ENCODE measurements at places on chromosomes 2 and 18.
A peak's percentile ranks its signal among the peaks of the same experiment; 100 is the strongest.

DNA sequence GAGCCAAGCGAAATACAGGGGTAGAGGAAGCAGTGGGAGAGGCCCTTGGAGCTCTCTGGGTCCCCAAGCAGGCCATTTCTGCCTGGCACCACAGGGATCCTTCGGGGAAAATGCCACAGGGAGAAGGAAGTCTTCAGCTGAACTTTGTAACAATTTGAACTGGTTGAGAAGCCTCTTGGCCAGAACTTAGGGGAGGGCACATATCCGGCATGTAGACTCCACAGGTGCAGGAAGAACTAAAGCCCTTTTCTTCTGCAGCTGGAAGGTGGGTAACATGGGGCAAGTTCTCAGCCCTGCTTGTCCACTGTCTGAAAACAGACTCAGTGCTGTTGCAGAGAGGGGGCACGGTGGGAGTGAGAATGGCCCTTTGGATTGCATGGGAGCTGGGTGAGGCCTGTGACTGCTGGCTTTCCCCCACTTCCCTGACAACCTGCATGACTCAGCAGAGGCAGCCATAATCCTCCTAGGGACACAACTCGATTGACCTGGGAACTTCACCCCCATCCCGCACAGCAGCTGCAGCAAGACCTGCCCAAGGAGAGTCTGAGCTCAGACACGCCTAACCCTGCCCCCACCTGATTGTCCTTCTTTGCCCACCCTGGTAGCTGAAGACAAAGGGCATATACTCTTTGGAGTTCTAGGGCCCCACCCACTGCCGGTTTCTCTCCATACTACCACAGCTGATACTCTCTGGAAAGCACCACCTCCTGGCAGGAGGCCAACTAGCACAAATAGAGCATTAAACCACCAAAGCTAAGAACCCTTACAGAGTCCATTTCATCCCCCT is 101.6 kb upstream of the FAM136A start:
- DNase-seq, result peak; percentile 52

- no peak for DNase-seq
Observed at GRCh38 chr2:55876429-55877086, 47.0 kb downstream of the EFEMP1 start.

DNA sequence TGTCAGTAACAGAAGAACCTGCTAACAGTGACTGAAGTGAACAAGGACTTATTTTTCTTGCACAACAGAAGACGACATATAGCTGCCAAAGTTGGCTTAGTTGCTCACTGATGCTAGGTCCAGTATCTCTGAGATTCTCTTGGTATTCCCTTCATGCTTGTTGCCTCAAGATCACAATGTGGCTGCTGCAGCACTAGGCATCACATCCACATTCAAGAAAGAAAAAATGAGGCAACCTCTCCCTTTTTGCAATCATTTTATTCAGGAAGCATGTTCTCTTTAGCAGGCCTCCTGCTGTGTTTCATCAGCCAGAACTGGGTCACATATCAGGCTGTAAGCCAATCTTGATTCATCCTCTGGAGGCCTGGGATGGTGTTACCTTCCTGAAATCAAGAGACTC is 11.7 kb upstream of the MAPK4 start:
- DNase-seq, result no peak

GRCh38 chr18:32867330-32867729 is 94.5 kb upstream of the KLHL14 start:
- DNase-seq, result no peak

DNA sequence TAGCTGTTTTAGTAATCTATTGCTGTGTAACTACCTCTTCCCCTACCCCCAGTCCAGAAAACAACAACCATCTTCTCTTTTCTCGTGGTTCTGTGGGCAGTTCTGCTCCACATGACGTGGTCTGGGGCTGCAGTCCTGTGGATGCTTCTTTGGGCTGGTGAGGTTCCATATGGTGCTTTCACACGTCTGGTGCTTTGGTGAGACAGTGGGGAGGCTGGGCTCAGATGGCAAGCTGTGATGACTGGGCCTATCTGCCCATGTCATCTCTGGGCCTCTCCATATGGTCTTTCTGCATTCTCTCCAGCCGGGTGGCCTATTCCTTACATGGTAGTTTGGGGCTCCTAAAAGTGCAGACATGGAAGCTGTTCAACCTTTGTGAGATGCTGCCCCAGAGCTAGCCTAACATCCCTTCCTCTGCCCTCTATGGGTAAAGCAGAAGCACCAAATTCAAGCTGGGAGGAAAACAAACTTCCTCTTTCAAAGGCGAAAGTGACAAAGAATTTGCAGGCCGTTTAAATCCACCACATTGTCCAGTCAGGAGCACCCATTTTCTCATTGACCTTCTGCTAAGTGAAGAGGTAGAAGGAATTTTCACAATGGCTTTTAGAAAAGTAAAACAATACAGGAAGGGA is 68.3 kb upstream of the IL1R1 start:
- DNase-seq, result no peak

- DNase-seq, result no peak
Observed at GRCh38 chr18:9808295-9809241, 77.2 kb upstream of the TXNDC2 start.

- DNase-seq, result no peak
Observed at GRCh38 chr2:68594041-68594440, 49.3 kb upstream of the PROKR1 start.

DNA sequence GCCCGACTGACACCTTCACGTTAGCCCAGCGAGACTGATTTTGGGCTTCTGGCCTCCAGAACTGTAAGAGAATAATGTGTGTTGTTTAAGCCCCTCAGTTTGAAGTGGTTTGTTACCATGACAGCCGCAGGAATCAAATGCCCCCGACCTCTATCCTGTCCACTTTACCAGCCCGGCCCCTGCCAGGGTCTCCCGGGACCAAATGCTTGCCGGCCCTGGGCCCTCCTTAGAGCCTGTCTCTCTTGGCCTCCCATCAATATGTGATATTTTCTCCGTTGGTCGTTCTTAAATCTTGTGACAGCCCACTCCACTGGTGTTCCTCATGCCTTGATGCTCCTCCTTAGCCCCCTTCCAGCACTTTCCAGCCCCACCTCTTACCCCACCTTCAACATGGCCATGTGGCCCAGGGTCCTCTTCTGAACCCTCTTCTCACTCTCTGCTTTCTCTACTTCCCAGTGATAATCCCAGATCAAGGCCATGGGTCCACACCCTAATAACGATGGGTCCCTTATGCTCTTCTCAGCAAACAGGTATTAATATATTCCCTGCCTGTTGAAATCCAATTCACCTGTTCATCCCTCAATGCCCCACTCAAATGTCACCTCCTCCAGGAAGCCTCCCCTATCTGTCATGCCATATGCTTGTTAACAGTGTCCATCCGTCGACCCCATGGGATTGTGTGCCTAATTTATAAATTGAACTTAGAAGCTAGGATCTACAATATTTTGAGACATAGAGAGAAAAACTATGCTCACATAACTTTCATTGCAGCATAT is 192.8 kb downstream of the ZFP36L2 start:
- no peak for DNase-seq

DNA sequence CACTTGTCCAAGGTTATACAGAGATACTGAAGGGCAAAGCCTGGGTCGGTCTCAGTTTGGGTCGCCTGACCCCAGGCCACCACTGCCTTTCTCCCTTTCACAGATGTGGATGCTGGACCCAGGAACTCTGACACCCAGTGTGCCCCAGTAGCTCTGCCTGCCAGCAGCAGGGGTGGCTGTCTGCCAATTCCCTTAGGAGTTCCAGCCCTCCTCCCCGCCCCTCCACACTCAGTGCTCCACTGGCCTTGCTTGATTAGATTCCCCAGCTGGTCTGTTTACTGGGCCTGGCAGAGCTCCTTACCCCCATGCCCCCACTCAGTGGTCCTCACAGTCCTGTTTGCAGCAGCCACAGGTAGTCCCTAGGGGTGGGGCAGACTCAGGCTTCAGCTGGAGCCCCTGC is 75.5 kb downstream of the NPAS2 start:
- peak; percentile 1 for DNase-seq

GRCh38 chr18:56545464-56545863 is 92.9 kb downstream of the TXNL1 start:
- DNase-seq, result no peak

DNA sequence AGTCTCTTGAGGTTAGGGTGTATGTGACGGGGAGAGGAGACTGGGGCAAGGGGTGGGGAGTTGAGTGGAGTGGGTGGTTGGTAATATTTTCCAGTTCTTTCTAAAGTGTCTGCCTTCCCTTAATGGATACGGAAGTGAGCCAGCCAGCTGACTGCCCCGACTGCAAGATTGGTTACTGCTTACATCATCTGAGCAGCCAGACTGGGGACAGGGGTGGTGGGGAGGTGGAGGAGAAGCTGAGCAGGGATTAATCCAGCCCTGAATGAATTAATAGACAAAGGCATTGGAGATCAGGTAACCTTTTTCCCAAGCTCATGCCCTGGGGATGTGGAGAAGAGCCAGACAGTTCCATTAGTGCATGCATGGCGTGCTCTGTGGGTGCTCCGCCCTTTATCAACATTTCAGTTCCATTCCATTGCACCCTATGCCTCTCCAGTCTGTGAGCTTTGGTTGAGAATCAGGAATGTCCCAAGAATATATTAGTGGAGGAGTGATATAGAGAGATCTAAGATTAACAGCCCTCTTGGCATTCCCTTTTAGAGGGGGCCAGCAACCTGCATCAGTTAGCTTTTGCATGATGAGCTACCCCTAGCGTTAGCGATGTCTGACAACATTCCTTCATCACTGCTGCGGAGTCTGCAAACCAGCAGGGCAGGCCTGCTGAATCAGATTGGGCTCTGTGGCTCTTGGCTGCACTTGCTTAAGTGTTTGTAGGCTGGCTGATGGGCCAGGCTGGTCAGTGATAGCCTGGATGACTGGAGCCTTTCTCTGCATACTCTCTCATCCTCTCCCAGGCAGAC is 67.4 kb downstream of the TNP1 start:
- peak; percentile 13 for DNase-seq

DNA sequence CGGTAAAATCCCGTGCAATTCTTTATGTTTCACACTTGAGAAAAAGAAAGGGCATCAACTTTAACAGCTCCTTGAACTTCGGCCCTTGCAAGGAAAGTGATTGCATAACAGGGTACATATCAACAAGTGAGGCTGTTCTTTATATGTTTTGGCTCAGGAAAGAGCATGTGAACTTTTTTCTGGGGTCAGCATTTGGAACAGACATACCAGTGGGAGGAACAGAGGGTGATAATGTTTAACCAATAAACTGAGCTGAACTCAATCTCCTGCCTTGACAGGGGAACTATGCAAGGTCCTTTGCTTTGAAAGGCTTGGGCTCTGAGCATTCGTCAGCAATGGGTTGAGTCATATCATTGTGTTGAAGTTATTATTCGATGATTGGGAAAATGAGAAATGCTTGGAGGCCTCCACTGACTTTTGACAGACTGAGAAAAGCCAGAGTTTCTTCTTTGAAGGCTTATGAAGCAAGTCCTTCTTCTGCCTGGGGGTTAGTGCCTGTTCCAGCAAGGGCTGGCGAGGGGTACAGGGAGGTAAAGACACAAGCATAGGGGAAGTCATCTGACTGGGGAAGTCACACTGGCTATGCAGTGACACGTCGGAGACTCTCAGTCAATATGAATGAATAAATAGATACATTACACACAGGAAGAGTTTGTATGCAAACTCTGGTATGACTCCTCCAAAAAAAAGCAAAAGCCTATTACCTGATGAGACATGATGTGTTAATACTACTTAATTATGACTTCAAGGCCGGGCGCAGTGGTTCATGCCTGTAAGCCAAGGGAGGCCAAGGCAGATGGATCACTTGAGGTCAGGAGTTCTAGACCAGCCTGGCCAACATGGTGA is 57.2 kb downstream of the CYB5A start:
- DNase-seq, result no peak

DNA sequence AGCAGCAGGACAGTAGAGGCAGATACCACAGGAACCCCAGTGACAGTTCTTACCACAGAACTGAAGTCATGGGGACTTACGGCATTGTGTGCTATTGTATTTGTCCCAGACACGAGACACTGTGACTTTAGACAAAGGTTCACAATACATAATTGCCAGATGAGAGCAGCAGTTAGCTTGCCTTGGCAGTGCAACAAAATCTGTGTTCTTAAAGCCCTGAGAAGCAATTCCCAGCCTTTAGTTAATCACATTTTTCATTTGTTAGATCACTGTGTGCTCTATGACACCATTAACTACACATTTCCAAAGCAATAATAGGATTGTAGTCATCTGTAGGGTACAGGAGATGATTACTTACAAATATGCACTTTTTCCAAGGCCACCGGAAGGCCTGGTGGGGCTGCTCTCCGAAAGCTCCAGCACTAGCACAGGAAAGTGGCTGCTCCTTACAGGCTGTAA is 97.5 kb upstream of the LDLRAD4 start:
- no peak for DNase-seq

GRCh38 chr2:55430211-55430975 is 10.7 kb upstream of the CCDC88A start:
- no peak for DNase-seq

DNA sequence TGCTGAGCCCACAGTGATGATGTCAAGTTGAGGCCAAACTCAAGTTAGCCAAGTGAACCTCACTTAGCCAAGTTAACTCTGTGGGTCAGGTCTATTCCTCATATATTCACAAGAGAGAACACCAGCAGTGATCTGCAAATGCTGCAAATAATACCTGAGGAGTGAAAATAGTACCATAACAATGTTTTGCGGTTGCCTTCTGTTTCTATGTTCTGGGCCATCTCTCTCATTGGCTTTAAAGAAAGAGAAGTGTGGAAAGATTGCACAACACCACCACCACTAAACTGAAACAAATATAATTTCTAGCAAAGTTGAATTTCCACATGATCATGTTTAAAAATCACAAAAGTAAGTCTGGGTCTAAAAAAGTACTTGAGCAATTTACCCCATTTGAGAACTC is 211.1 kb upstream of the GALNT5 start:
- no peak for DNase-seq

- DNase-seq, result no peak
Observed at GRCh38 chr18:4232656-4233055, 222.5 kb downstream of the DLGAP1 start.

DNA sequence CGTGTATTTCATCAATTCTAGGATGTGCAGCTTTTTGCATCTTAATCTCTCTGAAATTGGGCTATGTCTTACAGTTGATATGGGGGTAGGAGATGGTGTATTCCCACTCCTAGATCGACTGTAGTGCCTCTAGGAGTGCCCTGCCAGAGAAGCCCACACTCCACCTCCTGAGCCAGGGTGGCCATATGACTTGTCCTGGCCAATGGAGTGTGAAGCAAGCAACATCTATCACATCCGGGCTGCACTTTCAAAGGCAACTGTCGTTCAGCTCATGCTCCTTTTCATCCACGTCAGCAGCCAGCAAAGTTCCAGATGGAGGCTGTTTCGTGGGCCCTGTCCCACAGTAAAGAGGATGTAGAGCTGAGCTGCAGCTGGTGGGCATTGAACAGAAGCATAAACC is 149.4 kb upstream of the SLC1A4 start:
- DNase-seq, result no peak

DNA sequence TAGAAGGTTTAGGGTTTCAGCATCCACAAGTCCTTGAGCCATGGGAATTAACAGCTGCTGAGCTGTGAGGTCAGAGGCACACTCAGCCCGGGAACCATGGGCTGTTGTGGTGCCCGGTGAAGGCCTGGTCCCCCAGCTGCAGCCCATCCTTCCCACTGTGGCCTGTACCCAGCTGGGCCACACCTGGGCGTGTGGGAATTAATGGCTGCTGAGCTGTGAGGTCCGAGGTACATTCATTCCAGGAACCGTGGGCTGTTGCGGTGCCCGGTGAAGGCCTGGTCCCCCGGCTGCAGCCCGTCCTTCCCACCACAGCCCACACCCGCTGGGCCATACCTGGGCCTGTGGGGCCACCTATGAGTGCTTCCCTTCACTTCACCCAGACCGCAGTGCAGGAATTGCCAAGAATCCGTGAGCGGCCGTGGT is 25.2 kb downstream of the TMEM18 start:
- no peak for DNase-seq
